ENCODE measurements at places on chromosomes 7 and 10. TPM values are rescaled to one million over a fixed set of nuclear protein-coding genes. Genes with fewer than 3 reads are reported as not detected.
A peak's percentile ranks its signal among the peaks of the same experiment; 100 is the strongest.

- DNase-seq = no peak
Measured at GRCh38 chr10:58998924-58999713, 177.3 kb upstream of the PHYHIPL start.

GRCh38 chr10:3935933-3936359 is 150.9 kb upstream of the KLF6 start:
- peak; percentile 82 for DNase-seq

- no peak for DNase-seq
Measured at GRCh38 chr10:89929282-89930026, 228.1 kb downstream of the KIF20B start.

DNA sequence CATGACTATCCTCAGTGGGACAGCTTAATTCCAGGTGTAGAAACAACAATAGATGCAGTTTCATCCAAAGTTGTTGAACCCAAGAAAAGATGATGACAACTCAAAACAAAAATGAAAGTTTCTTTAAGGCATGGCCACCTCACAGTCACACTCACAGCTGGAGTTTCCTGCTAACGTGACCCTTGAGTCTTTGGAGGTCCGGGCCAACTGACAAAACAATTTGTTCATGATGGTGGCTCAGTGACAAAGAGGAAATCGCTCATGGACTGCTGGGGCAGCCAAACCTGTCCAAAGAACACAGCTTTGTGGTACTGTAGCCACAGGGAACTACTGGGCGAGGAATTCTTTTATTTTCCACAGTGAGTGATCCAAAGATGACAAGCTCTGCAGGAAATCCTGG is 96.0 kb upstream of the JCAD start:
- peak; percentile 48 for DNase-seq

GRCh38 chr7:127411176-127411575 is 18.7 kb upstream of the ZNF800 start:
- DNase-seq = no peak

DNA sequence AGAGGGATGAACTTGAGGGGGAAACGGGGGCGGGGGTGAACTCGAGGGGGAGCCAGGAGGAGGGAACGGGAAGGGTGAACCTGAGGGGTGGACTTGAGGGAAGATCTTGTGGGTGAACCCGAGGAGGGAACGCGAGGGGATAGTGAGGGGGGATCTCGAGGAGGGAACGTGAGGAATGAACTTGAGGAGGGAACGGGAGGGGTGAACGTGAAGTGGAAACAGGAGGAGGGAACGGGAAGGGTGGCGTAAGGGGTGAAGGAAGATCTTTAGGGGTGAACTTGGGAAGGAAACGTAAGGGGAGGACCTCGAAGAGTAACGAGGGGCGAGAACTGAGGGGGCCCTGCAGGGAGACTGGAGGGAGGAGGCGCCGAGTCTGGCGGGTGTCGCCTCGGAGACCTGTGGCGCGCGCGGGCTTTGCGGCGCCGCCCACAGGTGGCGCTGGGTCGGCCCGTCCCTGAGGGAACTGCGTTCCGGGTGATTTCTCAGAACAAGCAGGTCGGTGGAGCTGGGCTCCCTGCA is 651 bp downstream of the MYO3A start:
- DNase-seq = peak; percentile 15

DNA sequence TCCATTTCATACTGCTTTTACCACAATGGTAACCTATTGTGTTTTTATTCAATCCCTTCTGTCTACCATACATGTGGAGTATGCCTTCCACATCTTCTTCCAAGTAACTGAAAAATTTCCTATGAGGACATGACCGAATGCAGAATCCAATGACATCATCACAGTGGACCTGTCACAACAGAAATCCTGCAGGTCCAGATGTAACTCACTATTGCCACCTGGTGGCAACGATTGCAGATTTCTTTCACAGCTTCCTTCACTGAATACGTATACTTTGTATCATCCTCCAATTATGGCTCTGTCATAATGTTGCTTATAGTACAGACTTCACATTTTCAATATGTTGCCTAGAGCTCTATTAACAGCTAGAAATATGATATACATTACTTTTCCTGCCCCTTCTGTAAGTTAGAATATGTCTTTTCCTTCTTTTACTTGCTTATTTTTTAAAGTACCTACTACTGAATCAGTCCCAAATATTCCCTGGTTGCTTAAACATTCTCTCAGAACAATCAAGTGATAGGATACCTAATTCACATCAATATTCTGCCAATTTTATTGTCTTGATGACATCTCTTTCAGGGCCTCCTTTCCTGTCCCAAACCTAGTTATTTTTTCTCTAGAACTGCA is 45.4 kb downstream of the SLC13A1 start:
- DNase-seq = peak; percentile 77

DNA sequence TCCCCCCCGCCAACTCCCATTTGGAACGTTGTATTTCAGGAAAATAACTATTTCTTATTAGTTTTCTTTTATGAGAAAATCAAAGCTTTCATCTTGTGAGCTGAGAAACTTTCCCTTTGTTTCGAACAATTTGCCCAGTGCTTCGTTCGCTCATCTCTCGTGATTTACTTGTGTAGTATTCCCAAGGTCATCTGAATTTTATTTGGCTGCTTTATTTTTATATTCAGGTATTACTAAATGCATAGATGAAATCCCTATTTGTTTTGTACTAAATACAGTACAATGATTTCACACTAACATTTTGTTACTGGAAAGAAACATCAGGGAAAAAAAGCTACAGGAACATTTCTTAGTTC is 12.0 kb upstream of the EBLN1 start:
- DNase-seq = no peak

DNA sequence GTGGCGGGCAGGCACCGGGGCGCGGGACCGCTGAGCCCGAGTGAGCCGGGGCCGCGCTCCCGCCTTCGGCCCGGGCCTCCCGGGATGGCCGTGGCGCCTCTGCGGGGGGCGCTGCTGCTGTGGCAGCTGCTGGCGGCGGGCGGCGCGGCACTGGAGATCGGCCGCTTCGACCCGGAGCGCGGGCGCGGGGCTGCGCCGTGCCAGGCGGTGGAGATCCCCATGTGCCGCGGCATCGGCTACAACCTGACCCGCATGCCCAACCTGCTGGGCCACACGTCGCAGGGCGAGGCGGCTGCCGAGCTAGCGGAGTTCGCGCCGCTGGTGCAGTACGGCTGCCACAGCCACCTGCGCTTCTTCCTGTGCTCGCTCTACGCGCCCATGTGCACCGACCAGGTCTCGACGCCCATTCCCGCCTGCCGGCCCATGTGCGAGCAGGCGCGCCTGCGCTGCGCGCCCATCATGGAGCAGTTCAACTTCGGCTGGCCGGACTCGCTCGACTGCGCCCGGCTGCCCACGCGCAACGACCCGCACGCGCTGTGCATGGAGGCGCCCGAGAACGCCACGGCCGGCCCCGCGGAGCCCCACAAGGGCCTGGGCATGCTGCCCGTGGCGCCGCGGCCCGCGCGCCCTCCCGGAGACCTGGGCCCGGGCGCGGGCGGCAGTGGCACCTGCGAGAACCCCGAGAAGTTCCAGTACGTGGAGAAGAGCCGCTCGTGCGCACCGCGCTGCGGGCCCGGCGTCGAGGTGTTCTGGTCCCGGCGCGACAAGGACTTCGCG is 534 bp downstream of the FZD9 start:
- no peak for DNase-seq

DNA sequence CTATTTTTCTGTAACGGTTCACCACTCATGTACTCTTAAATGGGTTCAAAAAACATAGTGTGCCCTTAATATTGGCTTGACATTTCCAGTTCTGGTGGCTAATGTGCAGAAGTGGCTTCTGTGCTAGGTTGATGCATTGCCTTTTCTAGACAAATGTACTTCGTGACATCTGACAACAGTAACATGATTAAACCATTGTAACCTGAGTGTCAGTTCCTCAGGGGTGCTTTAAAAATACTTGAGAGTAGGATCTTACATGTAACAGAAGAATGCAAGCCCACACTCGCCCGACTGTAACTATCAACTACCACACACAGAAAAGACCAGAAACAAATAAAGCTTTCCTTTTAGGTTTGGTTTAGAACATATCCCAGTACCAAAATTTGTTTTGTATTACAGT is 393.4 kb upstream of the NFE2L3 start:
- no peak for DNase-seq

GRCh38 chr10:53458007-53458406 is 685.4 kb upstream of the MBL2 start:
- DNase-seq = no peak

DNA sequence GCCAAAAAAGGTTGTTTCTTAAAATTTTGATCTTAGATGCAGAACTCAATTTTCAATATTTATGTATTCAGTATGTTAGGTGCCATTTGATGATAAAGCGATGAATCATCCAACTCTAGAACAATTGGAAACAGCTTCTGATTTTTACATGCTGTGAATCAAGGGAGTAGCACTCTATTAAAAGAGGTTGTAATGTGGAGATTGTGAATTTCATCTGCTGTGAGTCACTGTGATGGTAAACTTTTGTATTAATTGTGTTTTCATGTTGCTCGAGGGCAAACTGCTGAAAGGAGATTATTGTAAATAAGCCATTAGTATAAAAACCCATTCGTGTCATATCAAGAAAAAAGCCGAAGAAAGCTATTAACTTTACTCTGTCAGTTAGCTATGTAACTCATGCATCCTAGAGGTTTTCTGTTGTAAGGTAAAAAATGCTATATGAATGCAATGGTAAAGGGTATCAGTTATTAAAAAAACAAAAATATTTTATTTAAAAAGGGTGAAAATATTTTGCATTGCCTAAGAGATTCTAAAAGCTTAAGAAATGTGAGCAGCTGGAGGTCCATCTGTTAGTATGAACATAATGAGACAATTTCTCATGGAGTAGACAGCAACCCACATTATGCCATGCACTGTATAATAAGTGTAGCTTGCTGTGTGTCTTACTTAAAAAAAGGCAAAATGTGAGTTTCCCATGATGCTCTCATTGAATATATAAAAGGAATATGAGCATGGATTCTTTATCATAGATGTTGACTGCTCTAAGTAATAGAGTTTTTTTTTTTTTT is 511.0 kb upstream of the PCDH15 start:
- DNase-seq = no peak

DNA sequence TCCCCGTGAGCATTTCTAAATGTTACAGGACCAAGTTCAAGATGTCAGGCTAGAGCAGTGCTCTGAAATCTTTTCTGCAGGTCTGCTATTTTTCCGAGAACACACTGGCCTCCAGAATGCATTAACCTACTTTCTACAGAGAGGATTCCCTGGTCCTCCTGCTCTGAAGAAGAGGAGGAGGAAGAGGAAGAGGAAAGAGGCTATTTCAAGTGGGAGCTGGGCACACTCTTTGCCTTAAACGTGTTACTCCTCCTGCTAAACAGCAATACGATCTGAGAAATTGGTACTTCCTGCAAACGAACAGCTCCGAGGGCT is 157.4 kb downstream of the FRMD4A start:
- no peak for DNase-seq

- DNase-seq = no peak
Measured at GRCh38 chr7:142957723-142958122, 4.4 kb downstream of the KEL start.

DNA sequence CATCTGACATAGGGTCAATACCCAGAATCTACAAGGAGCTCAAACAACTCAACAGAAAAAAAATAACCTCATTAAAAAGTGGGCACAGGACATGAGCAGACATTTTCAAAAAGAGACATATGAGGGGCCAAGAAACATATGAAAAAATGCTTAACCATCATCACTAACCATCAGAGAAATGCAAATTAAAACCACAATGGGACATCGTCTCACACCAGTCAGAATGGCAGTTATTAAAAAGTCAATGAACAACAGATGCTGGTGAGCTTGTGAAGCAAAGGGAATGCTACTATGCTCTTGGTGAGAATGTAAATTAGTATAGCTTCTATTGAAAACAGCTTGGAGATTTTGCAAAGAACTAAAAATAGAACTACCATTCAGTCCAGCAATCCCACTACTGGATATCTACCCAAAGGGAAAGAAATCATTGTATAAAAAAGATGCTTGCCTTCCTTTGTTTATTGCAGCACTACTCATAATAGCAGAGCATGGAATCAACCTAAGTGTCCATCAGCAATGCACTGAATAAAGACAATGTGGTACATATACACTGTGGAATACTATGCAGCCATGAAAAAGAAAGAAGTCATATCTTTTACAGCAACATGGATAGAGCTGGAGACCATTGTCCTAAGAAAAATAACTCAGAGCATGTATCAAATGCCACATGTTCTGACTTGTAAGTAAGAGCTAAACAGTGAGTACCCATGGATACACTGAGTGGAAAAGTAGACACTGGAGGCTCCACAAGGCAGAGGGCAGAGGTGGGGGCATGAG is 139.8 kb downstream of the ADARB2 start:
- DNase-seq = no peak

DNA sequence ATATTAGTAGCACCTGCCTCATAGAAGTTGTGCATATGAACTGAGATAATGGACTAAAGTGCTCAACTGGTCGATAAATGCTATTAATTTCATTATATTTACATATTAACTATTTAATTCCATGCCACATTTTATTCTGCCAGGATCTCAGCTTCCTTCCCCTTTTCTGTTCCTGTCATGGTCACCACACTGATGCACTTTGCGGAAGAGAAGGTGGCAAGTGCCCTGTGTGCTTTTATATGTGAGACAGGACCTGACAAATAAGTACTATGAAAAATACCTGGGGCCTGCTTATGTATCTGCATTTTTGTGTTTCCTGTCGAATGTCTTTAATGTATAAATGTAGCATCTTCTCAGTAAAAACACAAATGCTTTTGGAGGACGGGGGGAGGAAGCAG is 12.2 kb downstream of the ATP6V0E2 start:
- DNase-seq = no peak

- no peak for DNase-seq
Measured at GRCh38 chr7:50531928-50532327, 33.3 kb downstream of the DDC start.

Gene AGBL3
- total RNA-seq = 2.2 TPM

Gene ODAD2
- total RNA-seq = 1.5 TPM

Gene ITIH5
- 34.2 TPM for total RNA-seq

Gene PRRT4
- 7.8 TPM for total RNA-seq

Gene CABCOCO1
- 0.13 TPM for total RNA-seq

Gene CDNF
- 1.8 TPM for total RNA-seq

Gene CYP17A1
- total RNA-seq = 0.66 TPM

Gene GHRHR
- 1.3 TPM for total RNA-seq

Gene EN2
- 0.09 TPM for total RNA-seq
